ENCODE measurements at places on chromosomes 16 and 17. TPM values are rescaled to one million over a fixed set of nuclear protein-coding genes. Genes with fewer than 3 reads are reported as not detected.

Gene KRTAP4-12
- total RNA-seq = not detected

Gene DYNLRB2
- total RNA-seq = not detected

Gene CA7
- not detected for total RNA-seq

Gene FOXN1
- not detected for total RNA-seq

Gene MT1F
- not detected for total RNA-seq

Gene KRTAP4-4
- not detected for total RNA-seq

Gene KRTAP17-1
- total RNA-seq = not detected

Gene CD300LB
- not detected for total RNA-seq

Gene SOST
- 8.8 TPM for total RNA-seq

Gene NACA2
- 0.13 TPM for total RNA-seq

Gene TMIGD1
- total RNA-seq = not detected

Gene RNF222
- not detected for total RNA-seq

Measured in smooth muscle cell of the pulmonary artery (primary cell).